ENCODE measurements at places on chromosomes 4 and X.

DNA sequence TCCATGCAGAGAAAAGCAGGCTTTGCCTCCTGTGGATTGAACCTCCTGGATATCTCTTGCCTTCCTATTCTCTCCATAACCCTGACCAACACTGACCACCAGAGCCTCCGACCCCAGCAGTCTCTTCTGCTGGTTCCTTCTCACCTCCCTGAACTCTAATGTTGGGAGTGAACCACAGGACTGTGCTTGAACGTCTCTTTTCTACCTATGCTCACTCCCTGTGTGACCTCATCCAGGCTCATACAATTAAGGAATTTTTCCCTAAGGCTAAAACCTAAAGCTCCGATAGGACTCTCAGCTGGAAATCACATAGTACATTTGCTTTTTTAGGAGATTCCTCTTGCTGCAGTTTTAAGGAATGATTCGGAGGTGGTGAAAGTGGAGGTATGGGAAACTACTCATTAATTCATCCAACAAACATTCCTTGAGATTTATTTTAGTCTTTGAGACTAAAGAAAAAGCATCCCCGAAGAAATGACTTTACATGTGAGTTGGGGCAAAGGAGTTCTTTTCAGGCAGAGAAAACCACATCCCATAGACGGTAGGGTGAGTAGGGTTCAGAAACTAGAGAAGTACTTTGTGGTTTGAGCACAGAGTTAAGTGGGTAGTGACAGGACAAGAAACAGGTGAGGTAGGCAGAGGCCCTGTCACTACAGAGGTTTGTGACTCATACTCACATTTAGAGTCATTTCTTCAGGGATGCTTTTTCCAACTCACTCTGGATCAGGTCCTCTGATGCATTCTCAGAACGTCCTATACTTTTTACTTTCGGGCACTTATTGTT, 30.8 kb downstream of the NDNF start:
- no peak for DNase-seq

GRCh38 chr4:16801356-16801755, 97.1 kb downstream of the LDB2 start:
- DNase-seq: no peak

- DNase-seq: no peak
These were observed 185.4 kb upstream of the MTMR8 start for GRCh38 chrX:64580605-64581004.

- no peak for DNase-seq
These were observed 92.1 kb downstream of the AFF1 start for GRCh38 chr4:87026800-87027495.

GRCh38 chrX:108020631-108021030, 24.2 kb upstream of the VSIG1 start:
- no peak for DNase-seq

DNA sequence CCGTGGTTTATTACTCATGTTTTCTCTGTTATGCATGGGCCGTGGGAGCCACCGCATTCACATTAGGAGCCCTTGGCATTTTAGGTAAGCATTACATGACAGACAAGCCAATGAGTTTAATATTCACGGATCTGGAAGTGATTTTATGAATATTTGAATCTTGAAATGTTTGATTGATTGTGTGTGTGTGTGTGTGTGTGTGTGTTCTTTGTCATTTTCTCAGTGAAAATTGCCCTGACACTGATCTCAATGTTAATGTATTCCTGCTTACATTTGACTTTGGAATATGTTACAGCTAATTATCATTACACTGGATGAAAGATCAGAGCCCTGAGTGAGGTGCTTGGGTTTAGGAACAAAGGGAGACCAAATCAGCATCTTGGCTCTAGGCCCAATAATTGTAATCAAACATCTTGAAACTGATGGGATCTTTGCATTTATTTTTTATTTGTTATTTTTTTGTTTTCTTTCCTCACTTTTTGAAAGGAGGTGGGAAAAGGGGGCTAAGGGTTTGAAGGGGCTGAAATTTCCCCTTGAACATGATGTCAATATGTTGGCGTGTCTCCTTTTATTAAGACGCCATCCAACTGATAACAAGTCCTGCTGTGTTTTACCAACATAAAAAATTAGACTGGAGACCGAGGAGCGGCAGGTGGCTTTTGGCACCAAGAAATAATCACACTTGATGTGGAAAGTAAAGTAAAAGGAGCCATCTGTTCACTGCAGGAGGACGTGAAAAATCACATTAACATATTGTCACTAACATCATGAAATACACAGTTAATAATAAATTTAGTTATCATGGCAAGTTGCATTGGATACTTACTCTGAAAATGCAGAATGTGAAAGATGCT, 5.2 kb upstream of the GK2 start:
- DNase-seq: no peak

- DNase-seq: no peak
These were observed 167.5 kb downstream of the PRKX start for GRCh38 chrX:3545901-3546300.

DNA sequence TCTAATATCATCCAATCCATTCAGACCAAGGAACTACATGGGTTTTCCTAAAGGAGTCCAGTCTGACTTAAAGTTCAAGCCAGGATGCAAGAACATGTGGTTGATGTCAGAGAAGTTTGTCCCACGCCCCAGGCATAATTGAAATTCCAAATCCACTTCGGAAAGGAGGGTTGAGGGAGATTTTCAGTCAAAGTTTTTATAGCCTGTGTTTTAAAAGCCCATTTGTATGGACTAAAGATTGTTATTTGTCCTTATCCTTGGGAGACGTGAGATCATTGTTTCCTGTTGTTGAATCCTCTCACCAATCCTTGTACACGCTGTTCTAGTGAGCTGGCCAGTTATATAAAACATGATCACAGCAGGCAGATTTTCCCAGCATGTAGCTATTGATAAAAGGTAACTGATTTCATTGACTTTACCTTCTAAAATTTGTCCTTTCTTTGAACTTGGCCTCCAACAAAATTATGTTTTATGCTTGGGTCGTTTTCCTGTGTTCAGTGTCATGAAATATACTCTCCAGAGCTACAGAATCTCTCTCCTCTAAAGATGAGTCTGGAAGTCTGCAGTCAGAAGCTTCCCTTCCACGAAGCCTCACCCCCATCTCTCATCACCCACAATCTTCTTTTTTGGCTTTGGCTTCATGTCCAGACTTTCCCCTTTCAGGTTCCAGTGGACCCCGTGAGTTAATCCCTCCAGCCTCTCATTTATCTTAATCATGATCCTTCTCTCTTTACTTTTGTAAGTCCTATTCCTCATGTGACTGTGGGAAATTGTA, 92.9 kb downstream of the ATP10D start:
- DNase-seq: peak; percentile 84

DNA sequence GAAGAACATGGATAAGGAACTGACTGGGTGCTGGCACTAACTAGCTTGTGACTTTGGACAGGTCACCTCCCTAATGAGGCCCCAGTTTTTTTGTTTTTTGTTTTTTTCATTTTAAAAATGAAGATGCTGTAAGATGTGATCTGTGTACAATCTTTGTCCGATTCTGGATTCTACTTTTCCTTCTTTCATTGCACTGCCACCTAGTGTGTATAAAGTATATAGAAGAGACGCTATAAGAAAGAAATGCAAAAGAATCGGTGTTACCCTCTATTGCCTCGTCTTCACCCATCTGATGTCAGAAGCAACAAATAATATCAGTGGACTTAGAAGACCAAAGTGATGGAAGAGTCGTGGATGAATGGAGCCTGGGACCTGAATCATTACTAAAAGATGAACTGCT, 58.6 kb upstream of the P2RY10 start:
- no peak for DNase-seq

All from BJ (cell line).